ENCODE measurements at places on chromosomes 4 and X.

GRCh38 chrX:116142976-116143375, 27.6 kb upstream of the AGTR2 start:
- DNase-seq = no peak

DNA sequence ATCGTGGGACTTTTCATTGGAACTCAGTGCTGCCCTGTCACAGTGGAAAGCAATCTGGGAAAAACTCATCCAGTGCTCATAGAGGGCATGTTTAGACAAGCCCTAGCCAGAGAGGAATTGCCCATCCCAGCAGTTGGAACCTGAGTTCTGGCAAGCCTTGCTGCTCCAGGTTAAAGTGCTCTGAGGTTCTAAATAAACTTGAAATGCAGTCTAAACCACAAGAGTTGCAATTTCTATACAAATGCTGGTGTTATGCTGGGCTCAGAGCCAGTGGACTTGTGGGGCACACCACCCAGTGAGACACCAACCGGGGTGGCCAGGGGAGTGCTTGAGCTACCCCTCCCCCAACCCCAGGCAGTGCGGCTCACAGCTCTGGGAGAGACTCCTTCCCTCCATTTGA, 142.8 kb upstream of the PPP1R2C start:
- DNase-seq = no peak

DNA sequence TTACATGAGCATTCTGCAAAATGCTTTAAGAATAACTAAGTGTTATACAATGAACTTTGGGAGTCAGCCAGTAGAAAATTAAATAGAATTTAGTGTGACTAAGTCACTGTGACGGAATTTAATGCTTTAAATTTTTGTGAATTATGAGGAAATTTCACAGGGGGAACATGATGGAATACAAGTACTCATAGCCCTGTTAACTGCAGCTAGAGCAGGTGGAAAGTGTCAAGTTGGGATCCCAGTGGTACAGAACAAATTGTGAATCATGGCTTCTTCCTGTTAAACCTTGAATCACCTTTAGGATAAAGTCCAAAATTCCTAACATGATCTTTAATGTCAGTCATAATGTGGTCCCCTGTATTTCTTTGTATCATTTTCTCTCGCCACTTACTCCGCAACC, 212.2 kb upstream of the CENPE start:
- no peak for DNase-seq

- DNase-seq = no peak
These were observed 491 bp downstream of the COL4A5 start for GRCh38 chrX:108439961-108440696.

DNA sequence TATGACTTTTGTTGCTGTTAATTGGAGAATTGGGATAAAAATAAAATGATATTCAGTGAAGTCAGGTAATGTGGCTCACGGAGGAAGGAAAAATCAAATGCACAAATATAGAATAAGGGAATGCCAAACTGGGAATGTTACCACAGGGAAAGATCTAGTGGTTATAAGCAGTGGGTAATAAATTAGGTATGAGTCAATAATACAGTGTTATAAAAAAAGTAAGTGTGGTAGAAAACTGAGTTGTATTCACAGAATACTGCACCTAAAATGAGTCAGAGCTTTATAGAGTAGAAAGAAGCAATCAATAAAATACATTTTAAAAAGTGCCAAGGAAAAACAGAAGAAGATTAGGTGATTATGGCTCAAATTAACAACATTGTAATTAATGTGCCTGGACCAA, 34.5 kb downstream of the INTS12 start:
- DNase-seq = no peak

GRCh38 chr4:1479454-1479853, 73.2 kb upstream of the NKX1-1 start:
- DNase-seq = no peak

- DNase-seq = no peak
These were observed 2.6 kb upstream of the HPGDS start for GRCh38 chr4:94345266-94345665.

DNA sequence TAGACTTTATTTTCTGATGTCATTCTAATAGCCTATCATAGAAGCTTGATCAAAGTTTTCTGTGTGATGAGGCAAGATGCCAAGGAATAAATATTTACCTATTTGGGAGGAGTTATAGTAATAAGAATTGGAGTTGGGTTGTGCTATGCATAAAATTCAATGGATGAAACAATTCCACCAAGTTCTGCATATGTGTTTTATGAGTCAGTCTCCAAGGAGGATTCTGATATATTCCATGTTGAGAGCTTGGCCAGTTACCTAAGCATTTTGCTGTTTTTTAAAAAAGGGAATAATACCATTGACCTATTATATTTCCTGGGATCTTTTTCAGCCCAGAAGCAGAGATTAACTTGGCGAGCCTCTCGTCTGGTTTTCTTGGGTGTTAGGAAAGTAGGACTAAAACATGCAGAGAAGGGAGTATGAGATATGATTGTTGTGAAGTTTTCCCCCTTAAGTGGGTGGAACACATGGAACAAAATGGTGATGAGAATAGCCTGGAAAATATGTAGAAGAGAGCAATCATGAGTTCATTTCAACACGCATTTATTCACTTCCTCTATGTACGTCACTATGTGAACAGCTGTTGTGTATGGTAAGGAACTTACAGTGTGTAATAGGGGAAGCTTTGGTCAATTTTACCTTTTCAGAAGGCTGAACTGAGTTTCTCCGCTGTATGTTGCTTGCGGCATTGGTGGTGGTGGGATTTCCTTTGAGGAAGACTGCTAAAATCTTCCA, 39.2 kb downstream of the POLA1 start:
- DNase-seq = no peak

- DNase-seq = no peak
These were observed 117.4 kb upstream of the NUDT10 start for GRCh38 chrX:51215266-51215665.

GRCh38 chrX:6885909-6886308, 261.6 kb upstream of the STS start:
- DNase-seq = no peak

- DNase-seq = no peak
These were observed 448 bp upstream of the SCFD2 start for GRCh38 chr4:53366301-53366716.

DNA sequence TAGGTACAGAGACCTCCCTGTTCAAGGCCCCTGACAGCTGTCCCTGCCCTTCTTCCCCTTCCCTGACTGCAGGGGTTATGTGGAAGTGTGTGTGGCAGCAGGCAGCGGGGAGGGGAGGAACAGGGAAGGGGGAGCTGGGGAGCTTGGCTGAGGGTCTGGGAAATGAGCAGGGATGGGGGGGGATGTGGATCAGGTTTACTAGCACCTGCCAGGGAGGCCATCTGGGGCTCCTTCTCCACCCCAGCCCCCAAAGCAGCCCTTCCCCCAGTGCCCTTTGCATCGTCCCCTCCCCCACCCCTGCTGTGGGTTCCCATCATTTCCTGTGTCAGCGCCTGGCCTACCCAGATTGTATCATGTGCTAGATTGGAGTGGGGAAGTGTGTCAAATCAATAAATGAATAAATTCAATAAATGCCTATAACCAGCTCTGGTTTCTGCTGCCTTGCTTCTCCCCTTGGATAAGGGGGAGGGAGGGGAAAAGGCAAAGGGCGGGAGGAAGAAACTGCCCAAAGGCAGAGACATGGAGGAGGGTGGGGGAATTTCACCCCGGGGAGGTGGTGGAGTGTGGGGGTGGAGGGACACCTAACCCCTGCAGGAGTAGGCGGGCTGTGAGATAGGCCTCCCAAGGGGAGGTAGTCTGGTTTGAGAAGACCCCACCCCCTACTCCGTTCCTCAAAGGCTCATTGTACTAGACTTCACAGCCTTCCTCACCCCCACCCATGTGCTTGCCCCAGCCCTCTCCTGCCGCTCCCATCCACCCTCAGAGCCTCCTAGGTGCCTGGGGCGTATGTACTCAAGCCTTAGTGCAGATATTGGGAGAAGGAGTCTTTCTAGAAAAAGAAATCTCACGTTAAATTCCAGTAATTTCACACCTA, 3.2 kb downstream of the CXorf65 start:
- DNase-seq = no peak

DNA sequence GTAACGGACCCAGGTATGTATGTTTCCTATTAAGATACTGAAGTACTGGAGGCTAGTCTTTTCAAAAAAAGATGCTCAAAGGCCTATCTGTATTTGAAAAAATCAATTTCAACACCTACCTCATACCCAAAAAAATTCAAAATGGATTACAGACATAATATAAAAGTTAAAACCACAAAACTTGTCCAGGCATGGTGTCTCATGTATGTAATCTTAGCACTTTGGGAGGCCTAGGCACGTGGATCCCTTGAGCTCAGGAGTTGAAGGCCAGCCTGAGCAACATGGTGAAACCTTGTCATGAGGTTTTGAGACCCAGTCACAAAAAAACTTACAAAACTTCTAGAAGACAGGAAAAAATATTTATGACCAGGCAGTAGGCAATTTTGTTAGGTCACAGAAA, 16.7 kb downstream of the RBMX start:
- no peak for DNase-seq

- DNase-seq = no peak
These were observed 32.8 kb downstream of the MGARP start for GRCh38 chr4:139247241-139247640.

DNA sequence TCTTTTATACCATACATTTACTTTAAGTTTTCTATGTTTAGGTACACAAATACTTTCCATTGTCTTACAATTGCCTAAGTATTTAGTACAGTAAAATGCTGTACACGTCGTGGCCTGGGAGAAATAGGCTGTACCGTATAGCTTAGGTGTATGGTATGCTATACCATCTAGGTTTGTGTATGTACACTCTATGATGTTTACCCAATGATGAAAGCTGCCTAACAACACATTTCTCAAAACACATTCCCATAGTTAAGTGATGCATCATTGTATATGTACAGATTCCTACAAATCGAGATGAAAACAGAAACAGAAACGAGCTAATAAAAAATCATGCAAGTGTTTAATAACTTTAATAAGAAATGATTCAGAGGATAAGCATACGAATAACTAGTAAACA, 51.6 kb downstream of the SPANXA2 start:
- no peak for DNase-seq

DNA sequence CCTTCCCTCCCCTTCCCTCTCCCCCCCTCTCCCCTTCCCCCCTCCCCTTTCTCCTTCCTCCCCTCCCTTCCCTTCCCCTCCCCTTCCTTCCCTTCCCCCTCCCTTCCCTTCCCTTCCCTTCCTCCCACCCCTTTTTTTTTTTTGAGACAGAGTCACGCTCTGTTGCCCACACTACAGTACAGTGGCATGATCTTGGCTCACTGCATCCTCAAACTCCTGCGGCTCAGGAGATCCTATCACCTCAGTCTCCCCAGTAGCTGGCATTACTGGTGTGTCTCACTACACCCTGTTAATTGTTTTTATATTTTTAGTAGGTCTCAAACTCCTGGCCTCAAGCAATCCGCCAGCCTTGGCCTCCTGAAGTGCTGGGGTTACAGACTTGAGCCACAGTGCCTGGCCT, 66.6 kb downstream of the TBC1D9 start:
- no peak for DNase-seq

DNA sequence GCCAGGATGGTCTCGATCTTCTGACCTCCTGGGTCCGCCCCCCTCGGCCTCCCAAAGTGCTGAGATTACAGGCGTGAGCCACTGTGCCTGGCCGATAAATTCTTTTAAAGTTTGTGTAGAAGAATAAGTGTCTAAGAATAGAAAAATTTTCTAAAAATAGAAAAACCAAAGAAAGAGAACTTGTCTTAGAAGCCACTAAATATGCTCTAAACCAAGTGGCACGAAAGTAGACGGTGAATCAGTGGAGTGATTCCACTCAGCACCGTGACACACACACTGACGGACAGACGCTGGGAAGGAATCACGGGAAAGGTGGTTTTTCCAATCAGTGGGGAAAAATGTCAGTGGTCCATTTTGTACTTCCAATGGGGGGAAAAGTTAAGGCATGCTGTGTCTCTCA, 72.7 kb upstream of the PSAPL1 start:
- DNase-seq = no peak

GRCh38 chr4:47104986-47105385, 73.6 kb downstream of the GABRB1 start:
- DNase-seq = no peak

GRCh38 chrX:132400706-132401105, 88.1 kb downstream of the MBNL3 start:
- no peak for DNase-seq

- no peak for DNase-seq
These were observed 65.6 kb downstream of the NBDY start for GRCh38 chrX:56794404-56795230.

- no peak for DNase-seq
These were observed 129.3 kb upstream of the FAM9B start for GRCh38 chrX:9163214-9163709.

GRCh38 chrX:12956704-12957534, 18.0 kb upstream of the TMSB4X start:
- no peak for DNase-seq

DNA sequence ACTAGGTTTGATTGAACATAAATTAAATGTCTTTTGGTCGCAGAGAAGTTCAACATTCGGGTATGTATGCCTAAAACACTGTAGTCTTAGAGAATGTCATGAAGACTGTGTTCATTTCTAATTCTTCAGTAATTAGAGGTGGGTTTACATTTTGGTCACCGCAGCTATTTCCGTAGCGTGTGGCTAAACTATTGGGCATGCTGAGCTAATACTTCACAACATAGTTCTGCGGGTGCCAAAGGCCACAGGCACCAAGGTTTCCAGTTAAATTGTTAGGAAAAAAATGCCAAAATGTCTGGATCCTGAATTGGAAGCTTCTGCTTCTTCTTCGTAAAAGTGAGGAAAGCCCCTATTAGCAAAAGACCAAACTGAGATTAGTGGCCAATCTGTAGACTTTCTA, 25.1 kb downstream of the SMIM31 start:
- no peak for DNase-seq

DNA sequence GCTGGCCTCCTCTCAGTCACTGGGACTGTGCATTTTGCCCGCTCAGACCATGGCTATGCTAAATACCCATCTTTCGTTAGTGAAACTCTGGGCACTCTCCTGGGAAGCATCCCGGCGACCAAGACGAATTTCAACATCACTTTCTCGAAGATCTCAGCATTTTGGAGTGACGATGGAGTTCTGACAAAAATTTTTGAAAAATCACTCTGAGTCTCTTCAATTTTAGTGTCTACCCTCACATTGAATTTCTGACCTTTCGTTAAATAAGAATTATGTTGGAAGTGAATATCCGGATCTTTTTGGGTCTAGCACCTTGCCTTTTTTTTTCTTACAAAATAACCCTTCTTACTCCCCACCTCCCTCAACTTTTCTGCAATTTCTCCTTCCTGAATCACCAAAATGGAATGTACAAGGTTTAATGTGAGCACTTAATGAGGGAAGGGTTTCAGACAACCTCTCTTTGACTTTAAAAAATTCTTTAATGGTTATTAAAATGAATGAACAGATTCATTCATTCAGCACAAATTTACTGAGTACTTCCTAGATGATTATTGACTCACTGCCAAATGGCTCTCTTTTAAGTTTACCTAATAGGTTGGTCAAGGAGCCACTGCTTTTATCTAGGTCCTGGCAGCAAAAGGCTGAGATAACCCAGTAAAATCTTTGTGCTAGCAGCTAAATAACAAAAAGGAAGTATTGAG, 746 bp upstream of the AADAT start:
- DNase-seq = no peak

- no peak for DNase-seq
These were observed 157.1 kb downstream of the CPXCR1 start for GRCh38 chrX:88903989-88904718.

GRCh38 chrX:44155126-44155525, 181.9 kb upstream of the NDP start:
- DNase-seq = no peak

- no peak for DNase-seq
These were observed 82.1 kb downstream of the JAKMIP1 start for GRCh38 chr4:6118201-6118600.

- no peak for DNase-seq
These were observed 155.2 kb downstream of the ZNF330 start for GRCh38 chr4:141375855-141376254.

Measured in stimulated activated CD8-positive, alpha-beta memory T cell treated with anti-CD3 and anti-CD28 coated beads, Interleukin-12 subunit alpha, Interleukin-12 subunit beta, amount 100 ng/mL, for 1 hour (primary cell).